ENCODE measurements at places on chromosomes 7 and 10. TPM values are rescaled to one million over a fixed set of nuclear protein-coding genes. Genes with fewer than 3 reads are reported as not detected.

DNA sequence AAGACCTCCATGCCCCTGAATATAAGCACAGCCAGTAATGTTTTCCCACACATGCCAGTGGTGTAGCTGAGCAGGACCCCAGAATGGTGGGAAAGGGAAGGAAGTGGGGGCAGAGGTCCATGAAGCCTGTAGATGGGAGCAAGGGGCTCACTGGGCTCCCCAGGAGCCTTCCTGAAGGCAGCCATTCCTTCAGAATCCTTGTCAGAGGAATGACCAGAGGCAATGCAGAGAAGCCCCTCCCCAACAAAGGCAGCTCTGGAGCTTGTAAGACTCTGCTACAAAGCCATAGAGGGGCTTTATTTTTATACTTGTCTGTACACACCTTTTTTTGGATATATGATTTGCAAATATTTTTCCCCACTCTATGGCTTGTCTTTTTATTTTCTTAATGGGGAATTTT lies 165.0 kb upstream of the TCF7L2 start:
- DNase-seq, result no peak

GRCh38 chr10:14593806-14594205 lies 180.9 kb downstream of the FAM107B start:
- no peak for DNase-seq

- no peak for DNase-seq
Observed at GRCh38 chr7:73737491-73738219, 947 bp downstream of the ABHD11 start.

DNA sequence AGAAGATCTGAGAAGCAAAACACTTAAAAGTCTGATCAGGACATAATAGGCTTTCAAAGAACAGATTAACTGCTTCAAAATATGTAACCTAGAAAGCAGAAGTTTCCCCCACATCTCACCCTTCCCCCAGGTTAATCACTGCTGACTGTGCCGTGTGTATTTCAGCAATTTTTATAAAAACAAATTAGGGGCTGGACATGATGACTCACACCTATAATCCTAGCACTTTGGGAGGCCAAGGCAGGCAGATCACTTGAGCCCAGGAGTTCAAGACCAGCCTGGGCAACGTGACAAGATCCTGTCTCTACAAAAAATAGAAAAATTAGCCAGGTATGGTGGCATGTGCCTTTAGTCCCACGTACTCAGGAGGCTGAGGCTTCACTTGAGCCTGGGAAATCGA lies 67.6 kb upstream of the GATA3 start:
- no peak for DNase-seq

DNA sequence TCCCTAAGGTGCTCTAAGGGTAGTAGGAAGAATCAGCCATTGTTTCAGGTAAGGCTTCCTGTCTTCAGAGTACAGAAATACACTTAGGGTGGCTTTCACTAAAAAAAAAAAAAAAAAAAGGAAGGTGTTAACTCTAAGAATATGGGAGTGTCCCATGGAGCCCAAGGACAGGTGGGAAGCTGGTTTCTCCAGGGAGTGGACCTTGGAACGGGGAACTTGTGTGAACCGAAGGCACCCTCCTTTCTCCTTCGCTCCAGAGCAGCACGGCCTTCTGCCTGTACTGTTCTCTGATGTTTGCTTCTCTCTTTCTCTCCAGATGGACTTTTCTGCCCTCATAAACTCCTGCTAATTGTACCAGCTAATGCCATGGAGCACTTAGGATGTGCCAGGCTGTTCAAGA lies 6.2 kb downstream of the OPALIN start:
- no peak for DNase-seq

DNA sequence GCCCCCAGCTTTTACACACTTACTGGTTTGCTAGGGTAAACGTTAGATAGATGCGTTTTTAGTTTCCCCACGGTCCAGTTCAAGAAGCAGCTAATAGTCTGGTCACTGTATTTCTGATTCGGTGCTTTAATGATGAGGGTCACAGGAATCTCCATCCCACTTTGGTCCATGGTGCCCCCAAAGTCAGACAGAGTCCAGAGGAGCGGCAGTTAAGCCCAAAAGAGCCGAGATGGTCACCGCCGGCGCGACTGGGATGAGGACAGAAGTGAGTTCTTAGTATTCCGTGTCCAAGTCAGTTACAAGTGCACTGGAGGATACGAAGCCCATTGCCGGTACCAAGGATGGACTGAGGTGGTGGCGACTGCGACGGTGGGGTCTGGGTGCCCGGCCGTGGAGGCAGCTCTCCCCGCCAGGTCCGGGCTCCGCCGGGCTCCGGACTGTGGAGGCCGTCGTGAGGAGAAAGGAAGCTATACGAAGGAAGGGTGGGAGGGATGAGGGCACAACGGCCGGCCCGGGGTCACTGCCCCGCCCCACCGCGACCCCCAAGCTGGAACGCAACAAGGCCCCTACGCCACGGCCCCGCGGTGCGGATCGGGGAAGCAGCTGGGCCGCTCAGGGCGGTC lies 663 bp downstream of the HERPUD2 start:
- DNase-seq, result no peak

GRCh38 chr7:120337308-120337907 lies 64.4 kb downstream of the KCND2 start:
- no peak for DNase-seq

DNA sequence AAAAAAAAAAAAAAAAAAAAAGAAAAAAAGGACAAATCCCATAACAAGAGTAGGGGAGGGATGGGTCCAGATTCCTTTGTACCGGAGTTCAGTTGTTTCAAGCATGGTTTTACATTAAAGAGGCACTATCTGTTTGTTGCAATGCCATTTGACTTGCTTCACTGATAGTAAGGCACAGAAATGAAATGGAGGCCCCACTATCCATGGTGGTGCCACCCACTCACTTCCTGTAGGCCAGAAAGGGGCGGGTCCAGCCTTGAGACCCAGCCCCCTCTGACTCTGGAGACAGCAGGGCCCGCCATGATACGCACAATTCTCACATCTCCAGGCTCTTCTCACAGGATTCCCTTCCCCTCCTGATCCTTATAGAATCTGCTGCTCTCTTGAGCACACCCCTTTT lies 100.0 kb downstream of the CLEC2L start:
- no peak for DNase-seq

DNA sequence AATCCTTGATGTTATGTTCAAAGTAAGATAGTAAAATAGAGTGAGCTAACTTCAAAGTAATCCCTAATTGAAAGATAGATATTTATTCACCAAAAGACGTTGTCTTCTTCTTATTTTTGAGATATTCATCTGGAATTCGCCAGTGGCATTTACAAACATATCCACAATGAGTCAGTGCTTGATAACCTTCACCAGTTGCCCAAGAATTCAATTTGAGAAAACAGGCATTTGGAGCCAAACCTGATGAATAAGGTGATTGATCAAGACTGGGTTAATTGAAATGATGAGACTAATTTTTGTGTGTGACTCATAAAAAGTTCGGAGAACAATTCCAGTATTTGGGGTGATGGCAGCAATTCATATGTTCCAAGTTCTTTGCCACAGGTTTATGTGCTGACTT lies 344.0 kb downstream of the ARL4A start:
- DNase-seq, result no peak

DNA sequence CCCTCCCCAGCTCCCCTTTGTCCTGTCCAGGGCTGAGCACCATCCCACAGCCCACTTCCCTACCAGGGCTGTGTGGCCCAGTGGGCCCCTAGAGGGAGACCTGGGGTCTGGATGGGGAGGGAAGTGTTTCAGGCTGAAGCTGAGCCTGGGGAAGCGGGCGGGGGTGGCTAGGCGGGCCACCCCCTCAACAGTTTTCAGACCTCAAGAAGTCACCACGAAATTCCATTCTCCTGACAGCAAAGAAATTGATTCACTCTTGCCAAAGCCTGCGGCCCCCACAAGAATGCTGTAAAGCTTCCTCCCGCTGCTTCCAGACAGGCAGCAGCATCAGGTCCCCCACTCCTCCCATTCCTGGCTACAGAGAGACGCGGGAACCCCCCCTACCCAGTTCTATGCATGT lies 2.5 kb upstream of the LFNG start:
- DNase-seq, result no peak

DNA sequence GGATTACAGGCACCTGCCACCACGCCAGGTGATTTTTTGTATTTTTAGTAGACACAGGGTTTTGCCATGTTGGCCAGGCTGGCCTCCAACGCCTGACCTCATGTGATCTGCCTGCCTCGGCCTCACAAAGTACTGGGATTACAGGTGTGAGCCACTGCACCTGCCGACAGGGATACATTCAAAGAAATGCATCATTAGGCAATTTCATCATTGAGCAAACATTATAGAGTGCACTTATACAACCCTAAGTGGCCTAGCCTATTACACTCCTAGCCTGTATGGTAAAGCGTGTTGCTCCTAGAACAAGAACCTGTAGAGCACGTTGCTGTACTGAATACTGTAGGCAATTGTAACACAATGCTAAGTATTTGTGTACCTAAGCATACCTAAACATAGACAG lies 350.3 kb downstream of the GALNT17 start:
- DNase-seq, result no peak

DNA sequence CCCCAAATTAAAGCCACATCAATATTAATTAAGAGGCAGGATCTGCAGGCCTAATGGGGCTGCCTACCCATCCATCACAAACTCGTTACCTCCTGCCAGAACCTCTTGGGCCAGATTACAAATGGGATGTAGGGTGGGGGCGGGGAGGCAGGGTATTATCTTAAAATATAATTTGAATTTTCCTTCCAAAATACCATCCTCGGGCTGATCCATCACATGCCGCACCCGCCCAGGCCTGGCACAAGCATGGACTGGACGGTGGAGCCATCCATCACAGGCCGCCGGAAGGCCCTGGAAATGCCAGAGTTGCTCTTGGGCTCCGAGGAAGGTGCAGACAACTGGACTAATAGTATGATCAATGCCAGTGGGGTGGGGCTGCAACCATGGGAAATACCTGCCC lies 212.8 kb downstream of the GRID1 start:
- no peak for DNase-seq

GRCh38 chr10:486206-486605 lies 203.3 kb downstream of the DIP2C start:
- no peak for DNase-seq

DNA sequence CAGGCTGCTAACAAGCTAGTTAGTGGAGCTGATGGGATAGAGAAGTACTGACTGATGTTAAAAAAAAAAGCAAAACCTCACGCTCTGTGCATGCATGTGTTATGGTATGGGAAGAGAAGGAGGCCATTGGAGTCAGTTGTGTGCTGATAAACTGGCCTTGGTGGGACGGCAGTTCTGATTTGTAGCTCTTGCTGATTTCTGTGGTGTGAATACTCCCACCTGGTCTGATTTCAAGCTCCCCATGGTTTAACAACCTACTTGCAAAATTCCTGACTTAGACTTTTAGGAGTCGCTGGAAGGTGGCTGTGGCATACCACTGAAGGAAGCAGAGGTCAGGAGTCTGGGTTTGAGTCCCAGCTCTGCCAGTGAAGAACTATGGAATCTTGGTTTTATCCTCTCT lies 15.2 kb downstream of the CAMK1D start:
- DNase-seq, result no peak

DNA sequence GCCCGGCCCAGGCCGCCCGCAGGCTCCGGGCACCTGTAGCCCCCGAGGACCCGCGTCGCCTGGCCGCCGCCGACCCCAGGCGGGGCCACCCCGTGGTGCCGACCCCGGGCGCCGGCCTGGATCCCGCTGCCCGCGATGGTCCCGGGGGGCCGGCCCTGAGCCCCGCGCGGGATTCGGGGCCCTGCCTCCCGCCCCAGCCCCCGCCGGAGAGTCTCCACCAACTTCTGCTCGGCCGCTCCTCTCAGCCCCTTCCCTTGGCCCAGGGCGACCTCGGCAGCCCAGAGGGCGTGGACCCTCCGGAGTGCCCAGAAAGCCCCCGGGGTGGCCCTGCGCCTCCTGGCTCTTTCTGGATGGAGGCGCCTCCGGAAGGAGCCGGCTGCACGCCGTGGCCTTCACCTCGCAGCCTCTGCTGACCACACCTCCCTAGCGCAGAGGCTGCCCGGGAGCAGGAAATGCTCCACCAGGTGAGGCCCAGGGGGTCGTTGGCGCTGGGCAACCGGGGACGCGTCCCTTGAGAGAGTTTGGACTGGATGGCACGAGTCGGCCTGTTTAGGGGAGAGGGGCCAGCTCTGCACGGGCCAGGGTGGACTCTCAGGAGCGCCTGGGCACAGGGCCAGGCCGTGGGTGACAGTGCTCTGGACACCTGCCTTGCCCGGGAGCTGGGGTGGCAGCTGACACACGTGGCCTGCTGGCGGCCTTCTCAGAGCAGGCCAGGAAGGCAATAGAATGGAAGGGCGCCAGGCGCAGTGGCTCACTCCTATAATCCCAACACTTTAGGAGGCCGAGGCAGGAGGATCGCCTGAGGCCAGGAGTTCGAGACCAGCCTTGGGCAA lies 529 bp downstream of the ZNF853 start:
- DNase-seq, result peak; percentile 47

DNA sequence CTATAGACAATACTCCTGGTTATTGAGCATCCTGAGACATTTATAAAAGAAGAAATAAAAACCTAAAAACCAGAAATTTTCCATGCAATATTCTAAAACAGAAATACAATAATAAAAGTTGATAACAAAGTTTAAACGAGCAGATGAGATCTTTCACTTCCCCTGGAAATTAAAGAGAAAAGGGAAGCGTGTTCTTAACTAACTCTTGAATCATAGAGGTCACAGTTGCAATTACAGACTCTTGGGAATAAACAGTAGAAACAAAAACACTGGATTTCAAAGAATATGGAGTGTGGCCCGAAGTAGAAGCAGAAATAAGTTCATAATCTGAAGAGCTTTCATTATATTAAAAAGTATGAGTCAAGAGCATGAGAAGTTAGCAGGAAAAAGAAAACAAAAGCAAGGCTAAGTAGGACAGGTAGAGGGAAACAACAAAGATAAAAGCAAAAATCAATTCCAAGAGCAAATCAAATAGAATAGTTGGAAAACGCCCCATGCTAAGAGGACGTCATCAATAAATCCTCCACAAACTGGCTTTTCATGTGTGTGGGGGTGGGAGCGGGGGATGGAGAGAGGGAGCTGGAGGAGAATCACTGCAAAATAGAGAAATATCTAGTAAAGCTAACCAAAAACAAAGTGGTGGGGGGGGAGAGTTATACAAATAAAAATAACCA lies 55.2 kb upstream of the C10orf71 start:
- no peak for DNase-seq

The FZD8 gene
- 3.9 TPM for total RNA-seq

The COL26A1 gene
- 5.0 TPM for total RNA-seq

The CYP2E1 gene
- not detected for total RNA-seq

The CPEB3 gene
- 9.0 TPM for total RNA-seq

The CALCR gene
- 0.23 TPM for total RNA-seq

The BICC1 gene
- total RNA-seq, result 14.6 TPM

The TPK1 gene
- 4.0 TPM for total RNA-seq

The FANK1 gene
- 23.7 TPM for total RNA-seq

The GPER1 gene
- total RNA-seq, result 44.1 TPM

The MYPN gene
- 0.10 TPM for total RNA-seq

The TACC2 gene
- total RNA-seq, result 11.3 TPM
